ENCODE measurements at places on chromosomes 16 and 17.

DNA sequence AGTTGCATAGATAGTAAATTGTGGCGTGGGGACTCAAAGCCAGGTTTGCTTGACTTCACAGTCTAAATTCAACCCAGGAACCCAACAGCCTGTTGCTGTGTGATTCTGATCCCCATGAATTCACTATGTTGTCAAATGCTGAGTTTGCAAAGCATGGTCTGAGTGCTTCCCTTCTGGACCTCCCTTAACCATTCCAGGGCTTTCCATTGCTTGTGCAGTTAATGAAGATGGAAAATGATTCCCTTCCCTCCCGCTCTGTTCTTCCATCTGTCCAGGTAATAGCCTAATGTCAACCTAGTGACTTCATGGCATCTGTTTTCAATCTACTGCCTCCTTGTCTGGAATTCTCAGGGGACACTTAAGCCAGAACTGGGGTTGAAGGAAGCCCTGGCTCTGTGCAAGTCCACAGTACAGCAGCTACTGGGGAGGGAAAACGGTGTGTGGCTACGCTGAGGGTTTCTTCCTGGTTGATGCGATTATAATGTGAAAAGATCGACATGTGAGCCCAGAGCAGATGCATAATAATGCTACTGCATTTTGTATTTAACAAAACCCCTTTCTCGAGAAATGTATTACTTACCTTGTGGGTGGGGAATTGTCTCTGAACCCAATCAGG, 206.7 kb downstream of the CDH13 start:
- no peak for DNase-seq

GRCh38 chr16:73483934-73484711, 436.2 kb upstream of the ZFHX3 start:
- DNase-seq, result no peak

DNA sequence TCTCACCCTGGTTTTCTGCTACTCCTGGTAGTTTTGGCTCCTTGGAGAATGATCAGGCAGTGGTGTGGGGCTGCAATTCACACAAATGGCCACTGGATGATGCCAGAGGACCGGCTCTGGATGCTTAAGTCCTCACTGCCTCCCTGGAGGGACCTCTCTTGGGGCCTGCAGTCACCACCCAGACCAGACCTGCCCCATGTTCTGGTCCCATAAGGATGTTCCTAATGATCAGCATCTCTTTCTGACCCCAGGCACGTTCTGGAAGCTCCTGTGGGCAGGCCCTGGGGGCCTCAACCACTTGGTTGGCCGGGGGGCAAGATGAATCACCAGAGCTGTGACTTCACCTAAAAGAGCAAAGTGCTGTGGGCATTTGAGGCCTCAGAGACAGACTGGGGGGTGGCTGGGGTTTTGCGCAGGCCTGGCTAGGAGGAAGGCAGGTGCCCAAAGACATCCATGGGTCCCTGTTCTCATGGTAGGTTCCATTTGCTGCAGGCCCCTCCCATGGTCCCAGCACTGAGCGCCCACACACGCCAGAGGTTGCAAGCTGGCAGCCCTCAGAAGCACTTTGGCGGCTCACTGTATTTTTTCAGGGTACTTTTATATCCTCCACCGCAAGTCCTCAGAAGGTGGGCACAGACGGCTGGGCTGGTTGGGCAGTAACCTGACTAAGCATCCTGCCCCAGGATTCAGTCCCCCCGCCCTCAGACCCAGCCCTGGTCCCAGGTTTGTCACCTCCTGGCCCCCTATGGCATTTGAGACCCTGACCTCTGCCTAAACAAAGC, 53.2 kb downstream of the NT5M start:
- peak; percentile 71 for DNase-seq

GRCh38 chr17:40551091-40551878, 14.0 kb downstream of the CCR7 start:
- no peak for DNase-seq

- no peak for DNase-seq
Measured at GRCh38 chr16:70714581-70715054, 28.8 kb upstream of the MTSS2 start.

Measured in HFF-Myc (cell line).